ENCODE measurements at places on chromosomes 11 and 22.

GRCh38 chr22:45483319-45483718, 19.4 kb upstream of the FBLN1 start:
- DNase-seq: no peak

DNA sequence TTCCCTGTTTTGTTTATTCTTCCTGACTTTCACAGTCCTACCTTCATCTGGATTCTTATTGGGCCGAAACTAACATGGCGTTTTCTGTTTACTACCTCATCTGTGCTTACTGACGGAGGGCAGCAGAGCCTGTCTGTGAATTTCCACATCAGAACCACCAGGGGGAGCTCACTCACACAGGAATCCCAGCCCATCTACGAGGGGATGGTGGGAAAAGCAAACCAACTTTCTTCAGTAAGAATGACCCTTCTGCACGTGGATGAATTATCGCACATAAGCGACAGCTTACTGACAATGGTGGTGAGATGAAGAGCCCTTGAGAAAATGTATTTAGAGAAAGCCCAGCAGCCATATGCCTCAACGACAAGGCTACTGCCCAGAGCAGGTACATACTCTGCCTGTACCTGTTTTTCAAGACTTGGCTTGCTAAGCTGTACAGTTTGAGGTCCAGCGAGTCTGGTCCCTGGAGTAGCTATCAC, 42.5 kb downstream of the LARGE2 start:
- peak; percentile 69 for DNase-seq

GRCh38 chr11:111549869-111550203, 9.3 kb downstream of the LAYN start:
- DNase-seq: no peak

GRCh38 chr11:121755906-121756305, 303.1 kb upstream of the SORL1-AS1 start:
- no peak for DNase-seq

DNA sequence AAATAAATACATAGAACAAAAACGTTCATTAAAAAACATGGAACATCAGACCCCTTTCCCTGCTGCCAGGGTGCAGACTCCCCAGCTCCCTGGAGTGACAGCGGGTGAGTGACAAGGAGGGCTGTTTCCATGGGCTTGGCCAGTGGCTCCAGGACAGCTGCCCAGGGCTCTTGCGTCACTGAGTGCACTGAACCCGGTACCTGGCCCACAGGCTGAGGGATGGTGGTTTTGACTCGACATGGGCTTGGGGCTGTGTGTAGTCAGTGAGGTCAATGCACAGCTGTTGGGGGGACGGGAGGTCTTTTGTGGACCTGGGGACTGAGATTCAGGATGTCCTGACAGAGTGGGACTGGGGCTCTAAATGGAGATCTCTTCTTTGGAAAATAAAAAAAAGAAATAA, 142.1 kb upstream of the B3GAT1 start:
- DNase-seq: no peak

DNA sequence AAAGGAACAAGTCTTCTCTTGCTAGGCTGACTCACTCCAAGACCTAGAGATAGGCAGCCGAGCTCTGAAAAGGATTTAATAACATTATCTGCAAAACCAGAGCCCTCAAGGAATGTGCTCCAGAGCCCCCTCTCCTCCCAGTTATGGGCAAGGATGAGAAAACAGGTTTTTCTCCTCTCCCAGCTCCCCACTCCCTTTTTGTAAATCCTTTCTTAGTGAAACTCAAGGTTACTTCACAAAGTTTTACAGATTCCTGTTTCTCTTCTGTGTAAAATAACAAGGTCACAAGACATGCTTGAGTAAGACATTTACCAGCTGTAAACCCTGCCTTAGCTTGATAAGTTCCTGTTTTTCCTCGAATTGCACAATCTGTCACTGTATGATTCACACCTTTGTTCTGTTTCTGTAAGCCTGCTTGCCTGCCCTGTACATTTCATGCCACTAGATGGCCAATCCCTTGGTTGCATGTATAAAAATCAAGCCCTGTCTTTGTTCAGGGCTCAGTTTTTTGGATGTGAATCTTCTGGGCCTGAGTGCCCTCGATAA, 489.4 kb downstream of the KCNA4 start:
- DNase-seq: no peak

- no peak for DNase-seq
These were observed 607.1 kb downstream of the TBC1D22A start for GRCh38 chr22:47369431-47370015.

- no peak for DNase-seq
These were observed 56.3 kb upstream of the SOX6 start for GRCh38 chr11:16412525-16413172.

GRCh38 chr11:69079661-69080256, 31.0 kb downstream of the TPCN2 start:
- DNase-seq: no peak

GRCh38 chr11:86874304-86875056, 74.1 kb downstream of the PRSS23 start:
- DNase-seq: no peak

DNA sequence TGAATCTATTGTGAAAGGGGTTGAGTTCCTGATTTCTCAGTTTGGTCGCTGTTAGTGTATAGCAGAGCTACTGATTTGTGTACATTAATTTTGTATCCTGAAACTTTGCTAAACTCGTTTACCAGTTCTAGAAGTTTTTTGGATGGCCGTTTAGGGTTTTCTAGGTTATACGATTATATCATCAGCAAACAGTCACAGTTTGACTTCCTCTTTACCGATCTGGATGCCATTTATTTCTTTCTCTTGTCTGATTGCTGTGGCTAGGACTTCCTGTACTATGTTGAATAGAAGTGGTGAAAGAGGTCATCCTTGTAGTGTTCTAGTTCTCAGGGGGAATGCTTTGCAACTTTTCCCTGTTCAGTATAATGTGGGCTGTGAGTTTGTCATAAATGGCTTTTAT, 24.6 kb upstream of the OOSP4B start:
- no peak for DNase-seq

DNA sequence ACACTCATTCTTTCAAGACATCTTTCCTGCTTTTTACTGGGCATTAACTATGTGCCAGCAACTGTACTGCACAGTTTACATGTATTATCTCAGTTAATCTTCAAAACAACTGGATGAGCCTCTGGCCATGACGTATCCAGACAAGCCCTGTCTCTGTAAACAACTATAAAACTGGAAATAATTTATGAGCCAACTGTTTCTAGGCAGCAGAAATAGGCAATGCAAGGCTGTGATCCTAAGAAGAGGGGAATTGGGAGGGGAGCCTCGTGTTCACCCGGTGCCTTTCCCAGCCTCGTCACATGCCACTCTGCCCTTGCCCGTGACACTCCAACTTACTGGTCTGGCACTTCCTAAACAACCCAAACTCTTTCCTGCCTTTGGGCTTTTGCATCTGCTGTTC, 82.8 kb downstream of the FBXO7 start:
- no peak for DNase-seq

DNA sequence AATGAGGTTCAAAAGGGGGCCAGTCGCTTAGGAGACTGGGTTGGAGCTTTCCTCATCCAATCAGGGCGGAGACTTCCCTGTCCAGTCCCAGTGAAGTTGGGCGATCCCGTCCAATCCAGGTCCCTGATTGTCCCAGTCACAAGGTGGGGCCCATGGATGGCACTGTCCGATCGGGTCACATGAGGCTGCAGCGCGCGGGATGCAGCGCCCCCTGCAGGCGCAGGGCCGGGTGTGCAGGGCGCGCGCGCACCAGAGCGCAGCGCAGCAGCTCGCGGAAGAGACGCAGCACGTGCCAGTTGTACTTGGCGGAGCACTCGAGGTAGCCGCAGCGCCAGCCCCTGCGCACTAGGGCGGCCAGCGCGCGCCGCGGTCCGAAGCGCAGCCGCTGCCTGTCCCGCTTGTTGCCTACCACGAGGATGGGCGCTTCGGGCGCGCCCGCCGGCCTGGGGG, 2.3 kb downstream of the RASL10A start:
- peak; percentile 50 for DNase-seq

GRCh38 chr11:122900587-122901202, 18.1 kb downstream of the JHY start:
- no peak for DNase-seq

DNA sequence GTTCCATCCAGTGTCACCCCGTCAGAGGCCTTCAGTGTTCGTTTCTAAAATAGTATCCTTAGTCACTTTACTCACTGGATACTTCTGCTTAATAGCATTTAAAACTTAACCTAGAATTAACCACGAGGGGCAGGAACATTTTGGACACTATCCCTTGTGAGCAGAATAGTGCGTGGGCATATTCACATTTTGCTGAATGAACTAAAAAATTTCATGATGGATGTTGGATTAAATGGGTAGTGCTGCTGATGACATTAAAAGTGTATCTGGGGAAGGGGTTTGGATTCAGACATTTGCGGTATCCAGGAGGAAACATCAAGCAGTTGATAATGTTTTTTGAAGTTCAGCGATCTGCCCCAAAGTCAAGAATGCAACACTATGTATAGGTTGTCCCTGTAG, 750 bp upstream of the NAT10 start:
- DNase-seq: no peak

- no peak for DNase-seq
These were observed 26.7 kb downstream of the NNMT start for GRCh38 chr11:114322934-114323333.

- DNase-seq: no peak
These were observed 16.7 kb downstream of the TRPC6 start for GRCh38 chr11:101567071-101567470.

Measured in NCI-H1930 (cell line).